Activated CD4-positive, alpha-beta T cell treated with anti-CD3 and anti-CD28 coated beads for 36 hours (primary cell): ENCODE measurements at places on chromosomes 7 and 10.
A peak's percentile ranks its signal among the peaks of the same experiment; 100 is the strongest.

- no peak for DNase-seq
Observed at GRCh38 chr10:122019414-122019975, 30.5 kb downstream of the TACC2 start.

DNA sequence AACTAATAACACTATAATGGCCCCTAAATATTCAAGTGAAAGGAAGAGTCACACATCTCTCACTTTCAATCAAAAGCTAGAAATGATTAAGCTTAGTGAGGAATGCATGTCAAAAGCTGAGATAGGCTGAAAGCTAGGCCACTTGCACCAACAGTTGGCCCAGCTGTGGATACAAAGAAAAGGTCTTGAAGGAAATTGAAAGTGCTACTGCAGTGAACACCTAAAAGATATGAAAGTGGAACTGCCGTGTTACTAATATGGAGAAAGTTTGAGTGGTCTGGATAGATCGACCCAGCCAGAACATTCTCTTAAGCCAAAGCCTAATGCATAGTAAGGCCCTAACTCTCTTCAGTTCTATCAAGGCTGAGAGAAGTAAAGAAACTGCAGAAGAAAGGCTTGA lies 12.1 kb upstream of the SNX13 start:
- DNase-seq = peak; percentile 61

DNA sequence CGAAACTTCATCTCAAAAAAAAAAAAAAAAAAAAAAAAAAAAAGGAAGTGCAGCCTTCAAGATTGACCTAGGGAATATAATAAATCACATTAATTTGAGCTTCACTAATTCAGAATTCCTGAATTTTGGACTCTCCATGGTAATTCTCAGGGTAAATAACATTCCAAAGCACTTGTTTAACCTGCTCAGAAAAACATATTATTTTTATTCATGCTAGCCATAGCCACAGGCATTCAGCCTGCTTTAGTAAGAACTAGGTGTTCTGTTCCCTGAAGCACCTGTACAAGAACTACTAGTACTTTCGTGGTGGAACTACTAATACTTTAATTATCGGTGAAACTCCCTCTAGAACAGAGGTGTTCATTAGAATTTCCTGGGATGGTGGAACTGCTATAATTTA lies 169.3 kb downstream of the RTKN2 start:
- no peak for DNase-seq

- no peak for DNase-seq
Observed at GRCh38 chr10:34219753-34220548, 595.1 kb downstream of the PARD3 start.

DNA sequence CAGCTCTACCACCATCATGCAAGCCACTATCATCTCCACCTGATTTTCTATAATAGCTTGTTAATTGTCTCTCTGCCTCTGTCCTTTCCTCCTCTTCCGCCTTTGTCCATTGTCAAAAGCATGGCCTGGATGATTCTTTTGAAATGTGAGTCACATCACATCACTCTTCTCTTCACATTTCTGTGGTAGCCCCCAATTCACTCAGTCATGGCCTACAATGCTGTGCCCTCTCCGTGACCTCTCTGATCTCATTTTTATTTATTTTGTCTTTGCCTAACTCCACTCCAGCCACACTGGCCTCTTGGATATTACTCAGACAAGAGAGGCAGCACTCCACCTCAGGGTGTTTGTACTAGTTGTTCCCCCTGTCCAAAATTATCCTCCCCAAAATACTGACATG lies 4.9 kb upstream of the ABCB4 start:
- no peak for DNase-seq

GRCh38 chr10:69153227-69153626 lies 26.8 kb upstream of the SUPV3L1 start:
- DNase-seq = no peak

- DNase-seq = no peak
Observed at GRCh38 chr10:13003759-13004158, 2.2 kb upstream of the CCDC3 start.

DNA sequence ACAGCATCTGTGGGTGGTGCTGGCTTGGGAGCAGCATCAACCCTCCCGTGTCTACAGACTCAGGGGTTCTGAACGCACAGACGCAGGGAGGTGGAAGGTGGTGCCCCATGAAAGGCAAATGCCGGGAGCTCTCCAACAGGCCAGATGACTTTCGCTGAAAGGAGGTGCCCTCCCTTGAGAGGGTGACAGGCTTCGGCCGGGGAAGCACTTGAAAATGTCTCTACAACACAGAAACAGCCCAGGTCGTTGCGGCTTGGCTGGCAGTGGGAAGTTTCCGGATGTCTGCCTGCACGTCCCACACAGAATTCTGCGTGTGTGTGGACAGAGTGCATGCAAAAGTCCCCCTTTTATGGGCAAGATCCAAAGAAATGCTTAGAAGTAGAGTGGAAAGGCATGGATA lies 239.6 kb downstream of the SKAP2 start:
- DNase-seq = no peak

GRCh38 chr10:116170815-116171250 lies 102.2 kb downstream of the GFRA1 start:
- no peak for DNase-seq

GRCh38 chr10:112490545-112490944 lies 43.5 kb downstream of the VTI1A start:
- DNase-seq = no peak

DNA sequence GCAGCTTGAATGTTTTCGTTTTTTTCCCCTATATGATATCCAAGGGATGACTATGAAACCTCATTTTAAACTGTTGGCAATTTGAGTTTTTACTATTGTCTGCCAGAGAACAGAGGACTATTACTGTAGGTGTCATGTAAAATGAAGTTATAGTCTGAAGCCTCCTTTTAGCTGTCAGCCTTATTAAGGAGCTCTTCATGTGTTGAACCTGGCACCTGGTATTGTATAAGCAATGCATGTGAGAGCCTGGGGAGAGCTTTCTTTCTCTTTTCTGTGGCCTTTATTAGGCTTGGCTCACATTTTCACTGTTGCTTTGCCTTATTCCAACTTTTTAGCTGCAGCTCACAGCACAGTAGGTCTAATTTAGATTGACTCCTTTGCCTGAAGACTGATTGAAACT lies 119.1 kb upstream of the FOXP2 start:
- DNase-seq = no peak

- DNase-seq = no peak
Observed at GRCh38 chr10:21464134-21464533, 61.3 kb downstream of the SKIDA1 start.

DNA sequence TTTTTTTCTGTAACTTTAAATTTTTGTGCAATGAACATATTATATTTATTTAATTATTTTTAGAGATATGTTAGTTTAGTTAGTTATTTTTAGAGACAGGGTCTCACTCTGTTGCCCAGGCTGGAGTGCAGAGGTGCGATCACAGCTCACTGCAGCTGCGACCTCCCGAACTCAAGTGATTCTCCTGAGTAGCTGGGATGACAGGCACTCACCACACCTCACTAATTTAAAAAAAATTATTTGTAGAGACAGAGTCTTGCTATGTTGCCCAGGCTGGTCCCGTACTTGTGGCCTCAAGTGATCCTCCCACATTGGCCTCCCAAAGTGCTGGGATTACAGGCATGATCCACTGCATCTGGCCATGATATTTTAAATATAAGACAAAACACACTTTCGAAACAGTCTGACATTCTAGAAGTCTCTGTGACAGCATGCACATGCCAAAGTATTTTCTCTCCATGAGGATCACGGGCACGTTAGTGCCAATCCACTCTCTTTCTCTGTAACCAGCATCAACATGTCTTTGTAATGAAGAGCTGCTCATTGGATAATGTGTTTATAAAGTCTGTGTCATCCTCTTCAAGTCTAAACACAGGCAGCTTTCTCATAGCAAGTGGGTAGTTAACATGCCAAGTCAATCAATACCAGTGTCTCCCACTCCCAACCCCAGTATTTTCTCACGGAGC lies 137.4 kb downstream of the GLI3 start:
- DNase-seq = no peak

DNA sequence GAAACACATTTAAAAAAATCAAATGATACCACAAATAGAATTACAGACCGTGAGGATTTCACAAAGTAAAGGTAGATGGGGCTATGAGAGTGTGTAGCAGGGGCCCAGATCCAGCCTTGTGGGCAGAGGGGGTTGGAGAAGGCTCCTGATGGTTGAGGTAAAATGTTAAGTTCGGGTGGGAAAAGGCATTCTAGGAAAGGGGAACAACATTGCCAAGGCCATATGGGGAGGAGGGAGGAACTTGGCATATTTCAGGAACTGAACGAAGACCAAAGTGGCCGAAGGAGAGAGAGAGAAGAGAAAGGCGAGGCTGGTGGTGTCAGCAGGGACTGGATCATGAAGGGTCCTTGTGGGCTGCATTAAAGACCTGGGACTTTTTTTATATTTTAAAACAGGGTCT lies 98.9 kb downstream of the CARD11 start:
- DNase-seq = peak; percentile 1

DNA sequence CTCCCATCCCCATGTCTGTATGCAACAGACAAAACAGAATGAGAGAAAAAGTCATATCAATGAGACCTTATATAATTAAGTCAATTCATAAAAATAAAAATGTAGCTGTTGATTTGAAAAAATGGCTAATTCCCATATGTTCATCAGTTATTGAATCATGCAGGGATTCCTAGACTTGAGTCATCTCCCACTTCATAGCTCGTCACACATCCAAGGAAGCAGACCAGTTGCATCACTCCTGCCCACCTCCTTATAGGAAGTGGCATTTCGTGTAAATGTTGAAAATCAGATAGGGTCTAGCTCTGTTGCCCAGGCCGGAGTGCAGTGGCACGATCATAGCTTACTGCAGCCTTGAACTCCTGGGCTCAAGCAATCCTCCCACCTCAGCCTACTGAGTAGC lies 56.1 kb upstream of the SH2B2 start:
- no peak for DNase-seq

DNA sequence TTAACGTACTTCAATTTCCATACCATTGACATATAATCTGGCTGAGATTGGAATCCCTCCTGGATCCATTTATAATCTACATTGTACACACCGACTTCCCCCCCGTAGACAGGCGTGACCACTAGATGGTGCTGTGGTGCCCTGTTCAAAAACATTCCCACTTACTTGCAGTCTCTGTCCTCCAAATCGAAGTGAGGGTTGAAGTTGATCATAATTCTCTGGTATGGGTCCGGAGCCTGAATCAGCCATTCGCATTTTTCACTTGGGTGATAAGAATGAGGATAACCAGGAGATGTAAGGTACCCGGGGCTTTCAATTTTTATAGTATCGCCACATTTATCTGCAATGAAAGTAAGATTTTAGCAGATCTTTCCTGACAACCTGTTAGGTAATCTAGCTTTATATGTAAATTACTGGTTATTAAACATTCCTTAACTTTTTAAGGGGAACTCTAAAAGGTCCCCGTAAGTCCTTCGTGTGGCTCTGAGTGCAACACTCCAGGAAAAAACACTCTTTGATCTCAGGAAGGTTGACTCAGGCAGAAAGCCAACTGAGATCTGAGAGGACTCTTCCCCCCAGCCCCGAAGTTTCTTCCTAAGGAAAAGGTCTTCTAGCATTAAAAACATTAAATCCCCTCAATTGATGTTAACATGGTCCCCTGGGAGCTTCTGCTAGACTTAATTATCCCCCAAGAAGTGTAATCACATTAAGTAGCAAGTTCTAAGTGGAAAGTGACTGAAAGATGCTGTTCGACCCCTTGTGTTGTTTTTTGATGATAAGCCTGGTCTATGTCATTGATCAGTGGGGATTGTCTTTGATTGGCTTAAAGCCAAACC lies 3.7 kb downstream of the NRP1 start:
- peak; percentile 89 for DNase-seq

- no peak for DNase-seq
Observed at GRCh38 chr10:4384245-4384644, 441.8 kb upstream of the AKR1E2 start.

- DNase-seq = no peak
Observed at GRCh38 chr10:113663908-113664307, at the start of gene NRAP. NRAP (minus strand) TSS chr10:113664041; CDS start chr10:113663882, 159 bp downstream.

DNA sequence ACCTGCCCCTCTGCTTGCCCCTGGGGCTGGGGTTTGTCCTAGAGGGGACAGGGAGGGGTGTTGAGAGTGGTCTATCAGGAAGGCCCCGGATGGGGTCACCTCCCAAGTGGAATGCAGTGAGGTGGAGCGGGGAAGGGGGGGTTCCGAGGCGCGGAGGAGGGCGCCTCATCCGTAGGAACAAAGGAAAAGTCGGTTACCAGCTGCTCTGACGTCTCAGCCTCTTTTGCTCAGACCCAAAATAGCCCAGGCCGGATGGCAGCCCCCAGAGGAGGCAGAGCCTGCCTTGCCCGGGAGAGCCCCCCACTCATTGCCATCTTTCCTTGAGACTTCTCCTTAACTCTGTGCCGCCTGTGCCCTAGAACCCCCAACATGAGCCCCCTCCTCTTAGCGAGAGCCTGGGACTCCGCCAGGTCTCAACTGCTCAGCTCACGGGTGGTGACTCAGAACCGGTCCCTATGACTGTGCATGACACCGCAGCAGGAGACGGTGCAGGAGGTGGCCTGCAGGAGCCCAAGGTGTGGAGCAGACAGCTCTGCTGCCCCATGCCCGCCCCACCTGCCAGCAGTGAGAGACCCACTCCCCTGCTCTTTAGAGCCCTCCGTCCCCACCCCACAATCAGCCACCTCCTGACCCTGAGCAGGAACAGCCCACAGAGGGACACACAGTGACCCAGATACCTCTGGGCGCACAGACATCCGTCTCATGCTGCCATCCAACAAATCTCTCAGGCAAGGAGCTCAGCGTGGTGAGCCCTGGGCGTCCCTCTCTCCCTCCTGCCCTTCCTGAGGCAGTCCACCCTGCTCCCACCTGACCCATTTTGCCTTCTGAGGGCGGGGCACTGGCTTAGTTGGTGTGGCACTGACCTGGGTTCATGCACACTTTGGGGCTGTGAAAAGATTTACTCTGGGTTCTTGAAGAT lies 13.1 kb downstream of the STX1A start:
- peak; percentile 79 for DNase-seq

GRCh38 chr10:116538456-116538855 lies 7.3 kb upstream of the PNLIP start:
- no peak for DNase-seq

GRCh38 chr7:36279200-36279925 lies 110.3 kb upstream of the ANLN start:
- no peak for DNase-seq

DNA sequence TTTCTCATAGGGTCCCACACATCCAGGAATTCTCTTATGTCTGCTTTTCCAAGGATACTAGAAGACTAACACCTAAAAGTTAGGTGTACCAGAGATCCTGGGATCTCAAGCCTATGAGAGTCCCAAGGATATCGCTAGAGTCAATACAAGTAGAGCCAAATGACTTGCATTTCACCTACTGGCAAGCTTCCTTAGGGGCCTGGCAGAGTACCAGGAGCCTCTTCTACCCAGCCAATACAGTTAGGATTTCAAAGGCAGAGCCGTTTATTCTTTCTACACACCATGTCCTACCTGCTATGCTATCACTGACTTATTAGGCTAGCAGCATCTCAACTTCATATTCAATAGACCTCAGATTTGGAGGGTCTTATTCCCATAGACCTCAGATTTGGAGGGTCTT lies 53.5 kb upstream of the UNC5B start:
- no peak for DNase-seq

GRCh38 chr7:13821152-13821787 lies 168.2 kb downstream of the ETV1 start:
- no peak for DNase-seq

- no peak for DNase-seq
Observed at GRCh38 chr7:53470336-53470970, 435.0 kb downstream of the POM121L12 start.
